ENCODE measurements at places on chromosomes 16 and 17.

DNA sequence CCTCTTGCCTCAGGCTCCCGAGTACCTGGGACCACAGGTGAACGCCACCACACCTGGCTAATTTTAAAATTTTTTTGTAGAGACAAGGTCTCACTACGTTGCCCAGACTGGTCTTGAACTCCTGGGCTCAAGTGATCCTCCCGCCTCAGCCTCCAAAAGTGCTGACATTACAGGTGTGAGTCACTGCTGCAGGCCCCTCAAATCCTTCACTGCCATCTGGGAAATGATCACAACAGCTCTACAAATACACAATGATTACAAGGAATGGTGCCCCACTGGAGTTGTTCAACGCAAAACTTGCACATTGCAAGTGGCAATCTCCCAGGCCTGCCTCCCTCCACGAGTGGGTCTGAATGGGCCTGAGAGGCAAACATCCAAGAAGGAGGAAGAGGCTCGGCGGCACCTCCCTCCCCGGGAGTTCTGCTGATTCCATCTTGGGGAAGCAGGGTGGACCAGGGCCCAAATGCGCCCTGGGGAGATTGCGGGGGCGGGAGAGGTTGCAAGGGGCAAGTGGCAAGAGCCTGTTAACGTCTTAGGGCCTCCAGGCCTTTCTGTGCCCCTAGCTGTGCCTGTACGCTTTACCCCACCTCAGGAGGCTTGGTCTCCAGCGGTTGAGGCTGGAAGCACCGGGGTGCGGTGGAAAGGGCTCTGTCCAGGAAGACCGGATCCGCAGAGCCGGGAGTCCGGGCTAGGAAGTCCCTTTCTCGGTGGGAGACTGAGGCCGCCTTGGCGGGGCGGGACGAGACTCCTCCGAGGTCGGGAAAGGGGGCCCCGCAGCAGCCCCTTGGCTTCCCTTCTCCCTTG lies 656 bp upstream of the IGFBP4 start:
- no peak for DNase-seq

DNA sequence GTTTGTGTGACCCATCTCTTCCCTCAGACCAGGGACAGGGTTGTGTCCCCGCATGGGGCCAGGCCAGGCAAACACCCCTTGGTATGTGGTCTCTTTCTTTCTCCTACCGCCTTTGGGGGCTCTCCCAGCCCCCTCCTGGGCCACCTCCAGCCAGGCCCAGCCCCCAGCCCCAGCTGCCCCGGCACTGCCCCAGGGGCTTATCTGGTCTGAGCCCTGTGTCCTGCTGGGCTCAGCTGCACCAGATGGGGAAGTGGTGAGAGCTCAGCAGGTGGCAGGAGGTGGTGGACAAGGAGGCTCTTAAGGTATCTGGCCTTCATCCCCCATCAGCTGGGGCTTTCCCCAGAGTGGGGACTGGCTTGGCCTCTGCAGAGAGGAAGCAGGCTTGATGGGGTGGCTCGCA lies 8.7 kb downstream of the ADAM11 start:
- DNase-seq, result no peak

DNA sequence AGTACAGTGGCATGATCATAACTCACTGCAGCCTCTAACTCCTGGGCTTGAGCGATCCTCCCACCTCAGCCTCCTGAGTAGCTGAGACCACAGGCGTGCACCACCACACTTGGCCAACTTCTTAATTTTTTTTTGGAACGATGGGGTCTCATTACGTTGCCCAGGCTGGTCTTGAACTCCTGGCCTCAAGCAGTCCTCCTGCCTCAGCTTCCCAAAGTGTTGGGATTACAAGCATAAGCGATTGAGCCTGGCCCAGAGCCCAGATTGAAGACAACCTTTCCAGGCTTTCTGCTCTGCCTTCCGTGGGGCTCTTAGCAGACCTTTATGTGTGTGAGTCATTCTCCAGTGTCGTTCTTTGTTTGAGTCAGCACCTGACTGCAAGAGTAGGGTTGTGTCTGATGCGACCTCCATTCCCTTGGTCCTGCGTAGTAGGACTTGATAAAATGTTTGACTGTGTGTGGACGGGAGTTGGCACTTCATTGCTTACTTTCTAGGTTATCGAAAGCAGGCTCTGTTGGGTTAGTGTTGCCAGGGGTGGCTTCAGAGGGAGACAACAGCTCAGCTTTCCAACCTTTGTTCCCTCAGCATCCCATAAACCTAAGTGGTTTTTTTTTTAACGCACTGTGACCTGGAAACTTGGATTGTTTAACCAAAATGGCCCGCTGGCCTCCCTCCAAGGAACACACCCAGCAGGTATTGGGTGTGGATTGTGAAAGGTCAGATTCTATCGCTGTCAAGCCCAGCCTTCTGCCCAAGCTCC lies 26.4 kb downstream of the EEF2K start:
- no peak for DNase-seq

DNA sequence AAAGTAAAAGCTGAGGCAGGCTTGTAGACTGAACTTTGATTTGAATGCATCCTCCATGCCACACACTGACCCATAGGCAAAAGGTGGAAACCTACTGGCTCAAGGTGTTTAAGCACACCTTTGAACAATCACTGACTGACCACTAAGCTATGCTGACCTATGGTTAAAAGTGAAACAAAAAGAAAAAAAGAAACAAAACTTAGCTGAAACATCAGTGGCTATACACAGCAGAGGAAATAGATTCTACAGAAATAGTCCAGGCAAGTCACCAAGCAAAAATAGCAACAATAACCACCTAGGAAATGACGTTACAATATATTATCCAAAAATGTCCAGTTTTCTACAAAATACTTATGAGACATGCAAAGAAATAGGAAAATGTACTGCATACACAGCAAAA lies 60.2 kb downstream of the RPGRIP1L start:
- DNase-seq, result no peak

- no peak for DNase-seq
Measured at GRCh38 chr17:48735062-48735351, 6.5 kb upstream of the HOXB13 start.
